ENCODE measurements at places on chromosomes 7 and 10.

DNA sequence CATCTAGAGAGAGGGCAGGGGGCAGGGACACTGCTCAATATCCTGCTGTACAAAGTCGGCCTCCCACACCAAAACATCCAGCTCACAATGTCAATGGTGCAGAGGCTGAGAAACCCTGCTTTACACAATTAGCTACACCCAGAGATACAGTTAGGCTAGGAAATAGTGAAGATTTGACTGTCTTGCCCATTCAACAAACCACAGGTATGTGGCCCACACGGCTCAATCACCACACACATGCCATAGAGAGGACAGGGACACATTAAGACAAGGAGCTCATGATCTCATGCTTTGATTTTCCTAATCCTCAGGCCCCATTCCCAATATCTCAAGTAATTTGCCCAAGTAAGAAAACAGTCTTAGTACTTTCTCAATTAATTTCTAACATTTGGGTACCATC lies 110.4 kb downstream of the OSBPL3 start:
- no peaks in the 10 kb centered on the region for H3K4me1 ChIP-seq
- H3K27me3 ChIP-seq = no peaks in the 10 kb centered on the region
- H3K27ac ChIP-seq = no peak overlapping the region
- no peak for DNase-seq
- H3K36me3 ChIP-seq = peaks cover 4% of the 10 kb centered on the region
- no peak overlapping the region for H3K4me3 ChIP-seq

DNA sequence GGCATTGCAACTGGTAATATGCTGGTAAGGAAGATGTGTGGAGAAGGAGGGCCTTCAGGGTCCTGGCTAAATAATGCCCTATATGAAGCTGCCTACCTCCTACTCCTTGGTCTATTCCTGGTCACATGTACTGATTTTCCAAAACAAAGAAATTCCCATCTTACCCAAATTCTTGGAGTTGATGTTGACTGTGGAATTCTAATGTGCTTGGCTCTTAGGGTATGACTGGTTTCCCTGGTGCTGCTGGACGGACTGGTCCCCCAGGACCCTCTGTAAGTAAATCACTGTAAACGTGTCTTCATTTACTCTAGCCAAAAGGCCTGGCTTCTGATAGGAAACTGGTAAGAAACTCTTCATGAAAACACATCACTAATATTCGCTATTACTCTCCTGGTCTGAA lies 27.0 kb downstream of the COL1A2 start:
- no peaks in the 10 kb centered on the region for H3K27me3 ChIP-seq
- H3K4me1 ChIP-seq = no peaks in the 10 kb centered on the region
- H3K36me3 ChIP-seq = no peaks in the 10 kb centered on the region

- H3K4me1 ChIP-seq = no peaks in the 10 kb centered on the region
- DNase-seq = peak; percentile 42
- no peaks in the 10 kb centered on the region for H3K36me3 ChIP-seq
- no peaks in the 10 kb centered on the region for H3K27me3 ChIP-seq
- H3K27ac ChIP-seq = no peak overlapping the region
Measured at GRCh38 chr10:43113201-43114087, 24.8 kb upstream of the CSGALNACT2 start.

GRCh38 chr10:14652067-14652466 lies 122.6 kb downstream of the FAM107B start:
- no peak for DNase-seq
- no peaks in the 10 kb centered on the region for H3K36me3 ChIP-seq
- no peak overlapping the region for H3K27ac ChIP-seq
- H3K4me1 ChIP-seq = no peaks in the 10 kb centered on the region
- no peak overlapping the region for H3K4me3 ChIP-seq

- no peak overlapping the region for H3K27ac ChIP-seq
- H3K4me3 ChIP-seq = no peak overlapping the region
- DNase-seq = no peak
- no peaks in the 10 kb centered on the region for H3K36me3 ChIP-seq
- H3K4me1 ChIP-seq = no peaks in the 10 kb centered on the region
Measured at GRCh38 chr7:65444899-65445823, 71.5 kb downstream of the ZNF92 start.

- no peak overlapping the region for H3K4me3 ChIP-seq
- DNase-seq = peak; percentile 15
- H3K36me3 ChIP-seq = no peaks in the 10 kb centered on the region
- H3K27ac ChIP-seq = no peak overlapping the region
- H3K4me1 ChIP-seq = no peaks in the 10 kb centered on the region
Measured at GRCh38 chr7:26143298-26144048, 8.5 kb upstream of the NFE2L3 start.

GRCh38 chr10:70807556-70807955 lies 8.2 kb upstream of the SGPL1 start:
- H3K4me3 ChIP-seq = no peak overlapping the region
- no peaks in the 10 kb centered on the region for H3K36me3 ChIP-seq
- no peaks in the 10 kb centered on the region for H3K27me3 ChIP-seq
- no peak for DNase-seq
- no peaks in the 10 kb centered on the region for H3K4me1 ChIP-seq
- H3K27ac ChIP-seq = no peak overlapping the region

DNA sequence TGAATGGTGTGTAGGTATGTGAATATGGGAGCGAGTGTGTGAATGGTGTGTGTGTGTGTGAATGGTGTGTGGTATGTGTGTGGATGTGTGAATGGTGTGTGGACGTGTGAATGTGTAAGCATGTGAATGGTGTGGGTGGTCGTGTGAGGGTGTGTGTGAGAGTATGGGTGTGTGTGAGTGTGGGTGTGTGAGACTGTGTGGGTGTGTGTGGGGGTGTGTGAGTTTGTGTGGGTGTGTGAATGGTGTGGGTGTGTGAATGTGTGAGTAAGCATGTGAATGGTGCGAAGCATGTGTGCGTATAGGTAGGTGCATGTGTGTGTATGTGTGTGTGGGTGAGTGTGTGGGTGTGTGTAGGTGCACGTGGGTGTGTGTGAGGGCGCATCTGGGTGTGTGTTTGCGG lies 160.7 kb upstream of the COBL start:
- no peaks in the 10 kb centered on the region for H3K4me1 ChIP-seq
- H3K36me3 ChIP-seq = no peaks in the 10 kb centered on the region
- no peaks in the 10 kb centered on the region for H3K27me3 ChIP-seq
- no peak overlapping the region for H3K4me3 ChIP-seq
- DNase-seq = no peak

GRCh38 chr7:113784316-113784715 lies 134.5 kb downstream of the PPP1R3A start:
- no peak for DNase-seq
- no peaks in the 10 kb centered on the region for H3K36me3 ChIP-seq
- no peaks in the 10 kb centered on the region for H3K4me1 ChIP-seq
- H3K27me3 ChIP-seq = no peaks in the 10 kb centered on the region
- no peak overlapping the region for H3K27ac ChIP-seq

- H3K4me1 ChIP-seq = no peaks in the 10 kb centered on the region
- H3K27me3 ChIP-seq = no peaks in the 10 kb centered on the region
- DNase-seq = no peak
Measured at GRCh38 chr10:68362590-68362989, 29.9 kb upstream of the PBLD start.

- no peaks in the 10 kb centered on the region for H3K4me1 ChIP-seq
- no peak overlapping the region for H3K27ac ChIP-seq
- H3K27me3 ChIP-seq = no peaks in the 10 kb centered on the region
Measured at GRCh38 chr10:63899673-63900300, 378.6 kb downstream of the REEP3 start.

- no peaks in the 10 kb centered on the region for H3K4me1 ChIP-seq
- no peak overlapping the region for H3K4me3 ChIP-seq
- no peaks in the 10 kb centered on the region for H3K27me3 ChIP-seq
Measured at GRCh38 chr7:73504920-73505319, 17.2 kb downstream of the BAZ1B start.

DNA sequence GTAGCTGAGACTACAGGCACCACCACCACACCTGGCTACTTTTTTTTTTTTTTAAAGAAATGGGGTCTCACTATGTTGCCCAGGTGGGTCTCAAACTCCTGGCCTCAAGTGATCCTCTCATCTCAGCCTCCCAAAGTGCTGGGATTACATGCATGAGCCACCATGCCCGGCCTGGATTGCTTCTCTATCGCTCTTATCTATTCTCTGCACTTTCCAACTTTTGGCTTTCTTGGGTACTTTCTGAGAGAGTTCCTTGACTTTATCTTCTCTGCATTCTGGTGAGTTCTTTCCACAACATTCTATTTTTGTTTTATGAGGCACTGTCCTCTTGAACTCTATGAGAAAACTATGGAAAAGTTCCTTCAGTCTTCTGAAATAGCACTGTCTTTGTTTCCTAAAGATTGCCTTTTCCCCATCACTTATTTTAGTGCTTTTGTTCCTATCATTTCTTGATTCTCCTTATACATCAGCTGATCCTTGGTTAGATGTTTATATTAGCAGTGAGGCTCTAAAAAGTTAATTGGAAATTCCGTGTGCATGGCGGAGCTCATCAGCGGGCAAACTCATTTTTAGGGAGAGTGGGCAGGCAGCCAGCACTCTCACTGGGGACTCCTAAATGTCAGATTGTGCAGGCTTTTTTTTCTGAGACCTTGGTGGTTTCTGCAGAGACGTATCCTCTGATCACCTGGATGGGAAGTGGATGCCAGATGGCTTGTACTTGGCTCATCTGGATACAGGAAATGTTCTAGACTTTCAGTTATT lies 43.9 kb downstream of the HIP1 start:
- no peak overlapping the region for H3K4me3 ChIP-seq
- no peak overlapping the region for H3K27ac ChIP-seq
- H3K4me1 ChIP-seq = peaks cover 2% of the 10 kb centered on the region
- H3K36me3 ChIP-seq = no peaks in the 10 kb centered on the region

- H3K27ac ChIP-seq = no peak overlapping the region
- H3K4me1 ChIP-seq = no peaks in the 10 kb centered on the region
Measured at GRCh38 chr7:47816647-47817046, 131.6 kb downstream of the PKD1L1 start.

GRCh38 chr7:64371116-64371515 lies 57.4 kb downstream of the ZNF736 start:
- DNase-seq = no peak
- no peaks in the 10 kb centered on the region for H3K4me1 ChIP-seq
- H3K27me3 ChIP-seq = no peaks in the 10 kb centered on the region
- H3K4me3 ChIP-seq = no peak overlapping the region
- H3K27ac ChIP-seq = no peak overlapping the region

DNA sequence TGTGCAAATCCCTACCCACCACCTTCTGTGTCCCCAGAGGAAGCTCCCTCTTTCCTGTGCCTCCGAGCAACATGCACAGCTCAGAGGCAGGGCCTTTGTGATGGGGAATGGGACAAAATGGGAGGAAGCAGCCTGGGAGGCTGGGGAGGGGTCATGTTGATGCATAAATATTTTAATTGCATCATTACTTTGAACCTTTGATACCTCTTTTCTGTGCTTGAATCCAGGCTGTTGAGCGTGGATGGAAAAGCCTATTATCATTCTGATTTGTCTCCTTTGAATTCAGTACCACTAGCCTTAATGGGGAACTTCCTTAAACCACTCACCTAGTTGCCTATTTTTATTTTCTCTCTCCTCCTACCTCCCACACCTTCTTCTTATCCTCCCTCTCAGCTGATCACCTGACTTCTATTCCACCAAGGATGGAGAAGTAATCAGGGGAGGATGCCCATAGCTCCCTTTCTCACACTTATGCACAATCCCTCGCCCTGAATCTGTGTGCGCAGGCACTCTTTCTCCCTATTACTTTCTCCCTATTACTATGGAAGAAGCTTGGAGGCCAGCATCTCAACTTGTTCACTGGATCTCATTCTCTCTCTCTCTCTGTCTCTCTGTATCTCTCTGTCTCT lies 78.5 kb downstream of the SEC61G start:
- no peaks in the 10 kb centered on the region for H3K4me1 ChIP-seq
- H3K27ac ChIP-seq = no peak overlapping the region
- no peaks in the 10 kb centered on the region for H3K36me3 ChIP-seq
- no peak overlapping the region for H3K4me3 ChIP-seq

GRCh38 chr7:42074076-42074475 lies 162.9 kb downstream of the GLI3 start:
- H3K27ac ChIP-seq = no peak overlapping the region
- H3K4me1 ChIP-seq = no peaks in the 10 kb centered on the region
- H3K4me3 ChIP-seq = no peak overlapping the region
- no peaks in the 10 kb centered on the region for H3K27me3 ChIP-seq
- no peak for DNase-seq

DNA sequence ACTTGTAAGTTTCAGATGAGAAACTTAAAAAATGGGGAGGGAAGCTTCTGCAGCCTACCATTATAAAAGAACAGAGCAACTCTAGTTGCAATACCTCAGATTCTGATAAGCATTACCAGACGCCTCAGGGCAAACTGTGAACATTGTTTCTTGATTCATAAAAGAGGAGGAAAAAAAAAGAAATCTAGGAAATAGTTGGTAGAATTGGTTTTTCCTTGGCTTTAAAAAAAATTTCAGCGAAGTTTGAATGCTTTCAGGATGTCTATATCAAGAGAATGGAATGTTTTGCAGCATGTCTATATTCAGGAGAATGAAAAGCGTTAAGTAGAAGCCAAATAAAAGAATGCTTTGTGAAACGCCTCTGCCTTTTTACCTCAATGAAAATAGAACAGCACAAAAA lies 17.5 kb upstream of the ANLN start:
- H3K36me3 ChIP-seq = no peaks in the 10 kb centered on the region
- no peak overlapping the region for H3K27ac ChIP-seq
- H3K4me3 ChIP-seq = no peak overlapping the region

- DNase-seq = no peak
- no peak overlapping the region for H3K4me3 ChIP-seq
- H3K27ac ChIP-seq = no peak overlapping the region
- H3K36me3 ChIP-seq = no peaks in the 10 kb centered on the region
- no peaks in the 10 kb centered on the region for H3K27me3 ChIP-seq
- no peaks in the 10 kb centered on the region for H3K4me1 ChIP-seq
Measured at GRCh38 chr7:123539871-123540270, 5.5 kb upstream of the IQUB start.

DNA sequence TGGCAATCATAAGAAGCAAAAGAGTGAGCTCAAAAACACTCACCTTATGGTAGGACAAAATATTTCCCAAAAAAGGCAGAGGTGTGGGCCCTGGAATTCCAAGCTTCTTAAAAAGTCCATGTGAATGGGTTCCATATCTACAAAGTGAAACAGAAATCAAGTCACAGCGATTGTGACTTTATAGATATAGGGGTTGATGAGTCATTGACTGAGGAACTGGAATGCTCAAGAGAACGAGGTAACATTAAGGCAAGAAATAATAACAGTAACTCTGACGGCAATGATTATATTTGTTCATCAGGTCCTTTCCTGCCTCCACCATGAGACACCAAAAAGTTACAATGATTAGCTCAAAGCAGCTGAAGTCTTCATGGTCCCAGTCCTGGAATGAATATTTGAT lies 4.0 kb downstream of the CYP3A4 start:
- H3K4me1 ChIP-seq = no peaks in the 10 kb centered on the region
- H3K4me3 ChIP-seq = no peak overlapping the region
- H3K27ac ChIP-seq = no peak overlapping the region
- H3K36me3 ChIP-seq = no peaks in the 10 kb centered on the region
- H3K27me3 ChIP-seq = no peaks in the 10 kb centered on the region
- DNase-seq = no peak

GRCh38 chr10:125061557-125062226 lies 98.7 kb downstream of the CTBP2 start:
- peak overlapping the region; percentile 86 for H3K27ac ChIP-seq
- no peak overlapping the region for H3K4me3 ChIP-seq
- H3K36me3 ChIP-seq = no peaks in the 10 kb centered on the region
- H3K27me3 ChIP-seq = no peaks in the 10 kb centered on the region
- H3K4me1 ChIP-seq = peaks cover 10% of the 10 kb centered on the region
- no peak for DNase-seq

- no peak overlapping the region for H3K27ac ChIP-seq
- H3K27me3 ChIP-seq = no peaks in the 10 kb centered on the region
- no peaks in the 10 kb centered on the region for H3K4me1 ChIP-seq
- no peaks in the 10 kb centered on the region for H3K36me3 ChIP-seq
Measured at GRCh38 chr10:30134171-30134945, 75.0 kb upstream of the JCAD start.
